ENCODE measurements at places on chromosomes 11 and 22. TPM values are rescaled to one million over a fixed set of nuclear protein-coding genes. Genes with fewer than 3 reads are reported as not detected.

GRCh38 chr11:46663277-46663940 lies 37.0 kb downstream of the ARHGAP1 start:
- no peak for DNase-seq

DNA sequence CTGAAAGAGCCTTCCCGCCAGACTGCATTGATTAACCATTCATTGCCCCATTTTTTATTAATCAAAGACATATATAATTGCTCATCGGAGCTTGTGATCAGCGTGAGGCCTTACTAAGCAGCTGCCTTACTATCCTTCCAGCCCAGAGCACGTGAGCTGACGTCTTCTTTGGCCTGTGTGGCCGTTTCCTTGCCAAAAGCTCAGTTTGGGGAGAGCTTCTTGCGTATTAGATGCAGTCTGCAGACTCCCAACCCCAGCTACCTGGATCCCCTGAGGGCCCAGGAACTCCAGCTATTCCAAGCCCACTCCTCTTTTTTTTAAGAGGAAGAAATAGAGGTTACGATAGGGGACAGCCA lies 784 bp upstream of the SLC43A3 start:
- no peak for DNase-seq

WNT11 gene
- total RNA-seq = 6.9 TPM

GRCh38 chr11:47400768-47401279 lies 7.6 kb upstream of the SLC39A13 start:
- no peak for DNase-seq

GRCh38 chr22:42805016-42805997 lies 51.8 kb downstream of the ARFGAP3 start:
- peak; percentile 84 for DNase-seq

DNA sequence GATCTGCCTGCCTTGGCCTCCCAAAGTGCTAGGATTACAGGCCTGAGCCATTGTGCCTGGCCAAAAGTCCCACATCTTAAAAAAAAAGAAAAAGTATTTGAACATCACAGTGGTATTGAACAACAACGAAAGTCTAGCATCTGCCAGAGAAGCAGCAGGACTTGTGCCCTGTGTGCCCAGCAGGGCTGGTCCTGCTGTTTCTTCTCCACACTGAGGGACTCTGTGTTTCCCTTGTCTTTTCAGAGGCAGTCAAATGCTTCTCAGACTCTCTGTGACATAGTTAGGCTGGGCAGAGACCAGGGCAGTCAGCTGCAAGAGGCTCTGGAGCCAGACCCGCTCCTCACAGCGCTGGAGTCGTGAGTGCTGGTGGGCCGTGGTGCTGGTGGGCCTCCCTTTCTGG lies 56.2 kb downstream of the SBF1 start:
- DNase-seq = no peak

TMPRSS6 gene
- total RNA-seq = not detected

EXPH5 gene
- total RNA-seq = 16.7 TPM

DNA sequence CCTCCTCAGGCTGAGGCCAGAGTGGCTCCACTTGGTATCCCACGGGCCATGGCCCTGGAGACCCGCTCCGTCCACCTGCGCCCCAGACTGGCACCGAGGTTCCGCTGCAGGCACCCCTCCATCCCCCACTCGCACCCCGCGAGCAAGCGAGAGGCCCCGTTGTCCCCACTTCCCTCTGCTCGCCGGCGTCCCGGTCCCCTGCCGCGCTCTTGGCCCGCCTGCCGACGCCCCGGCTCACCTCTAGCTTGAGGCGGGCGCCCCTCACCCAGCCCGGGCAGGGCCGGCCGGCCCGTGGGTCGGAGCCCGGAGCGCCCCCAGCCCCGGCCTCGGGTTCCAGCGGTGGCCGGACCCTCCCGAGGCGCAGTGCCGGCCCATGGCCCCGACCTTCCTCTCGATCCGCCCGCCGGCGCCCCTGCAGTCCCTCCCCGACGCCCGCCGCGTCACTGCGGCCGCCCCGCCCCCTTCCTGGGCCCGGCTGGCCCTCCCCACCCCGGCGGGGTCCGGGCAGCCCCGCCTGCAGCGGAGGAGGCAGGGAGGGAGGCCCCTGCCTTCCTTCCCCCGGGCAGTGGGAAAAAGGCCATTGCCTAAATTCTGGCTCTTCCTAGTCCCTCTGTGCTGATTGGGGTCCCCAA lies at the start of gene PITPNM1:
TSS of gene PITPNM1 (minus strand) at position 414 of the 632 bp plus-strand sequence. CDS start 1,183 bp downstream, outside the sequence.
- DNase-seq = no peak

DNA sequence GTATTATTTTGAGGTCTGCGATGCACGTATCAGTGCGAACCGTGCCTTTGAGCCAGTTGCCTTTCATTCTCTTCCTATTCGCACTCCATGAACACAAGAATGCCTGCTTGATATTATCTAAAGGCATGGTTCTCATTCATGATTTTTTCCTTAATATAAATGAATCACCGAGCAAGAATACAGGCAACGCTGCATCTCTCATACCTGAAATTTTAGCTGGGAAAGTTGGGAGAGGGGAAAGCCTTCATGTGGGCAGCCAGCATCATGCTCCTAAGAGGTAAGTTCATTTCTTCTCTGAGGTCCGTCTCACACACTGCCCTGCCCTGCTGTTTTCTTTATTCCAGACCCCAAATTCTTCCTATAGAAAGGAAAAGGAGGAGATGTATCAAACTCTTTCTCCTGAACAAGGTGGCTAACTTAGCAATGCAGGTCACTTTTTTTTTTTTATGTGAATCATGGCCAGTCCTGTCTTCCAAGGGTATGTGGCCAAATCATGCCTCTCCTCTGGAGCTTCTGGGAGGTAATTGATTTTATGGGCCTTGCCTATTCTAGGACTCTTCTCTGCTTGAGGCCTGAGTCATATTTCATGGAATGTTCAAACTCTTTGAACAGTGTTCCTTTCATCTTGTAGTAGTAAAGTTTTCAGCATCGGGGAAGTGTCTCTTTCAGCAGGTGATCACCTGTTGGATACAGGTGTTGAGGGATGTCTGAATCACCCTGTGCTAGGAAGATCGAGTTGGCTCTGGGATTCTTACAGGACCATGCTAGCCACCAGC lies 3.2 kb downstream of the GLB1L2 start:
- DNase-seq = peak; percentile 49

DNA sequence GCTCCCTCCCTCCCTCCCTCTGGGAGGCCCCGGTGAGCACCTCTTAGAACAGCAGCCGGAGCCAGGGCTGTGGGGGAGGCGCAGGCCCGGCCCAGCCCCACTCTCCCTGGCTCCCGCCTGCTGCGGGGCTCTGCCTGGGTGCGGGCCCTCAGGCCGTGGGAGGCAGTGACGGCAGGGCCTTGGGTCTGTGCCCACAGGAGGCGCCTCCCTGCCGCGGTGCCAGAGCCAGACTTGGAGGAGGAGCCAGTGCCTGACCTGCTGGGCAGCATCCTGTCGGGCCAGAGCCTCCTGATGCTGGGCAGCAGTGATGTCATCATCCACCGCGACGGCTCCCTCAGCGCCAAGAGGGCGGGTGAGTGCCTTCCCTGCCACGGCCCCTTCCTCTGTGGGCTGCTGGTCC lies 9.5 kb downstream of the IRF7 start:
- DNase-seq = no peak

MLC1 gene
- total RNA-seq = 29.2 TPM

UCP2 gene
- total RNA-seq = 51.3 TPM

DNA sequence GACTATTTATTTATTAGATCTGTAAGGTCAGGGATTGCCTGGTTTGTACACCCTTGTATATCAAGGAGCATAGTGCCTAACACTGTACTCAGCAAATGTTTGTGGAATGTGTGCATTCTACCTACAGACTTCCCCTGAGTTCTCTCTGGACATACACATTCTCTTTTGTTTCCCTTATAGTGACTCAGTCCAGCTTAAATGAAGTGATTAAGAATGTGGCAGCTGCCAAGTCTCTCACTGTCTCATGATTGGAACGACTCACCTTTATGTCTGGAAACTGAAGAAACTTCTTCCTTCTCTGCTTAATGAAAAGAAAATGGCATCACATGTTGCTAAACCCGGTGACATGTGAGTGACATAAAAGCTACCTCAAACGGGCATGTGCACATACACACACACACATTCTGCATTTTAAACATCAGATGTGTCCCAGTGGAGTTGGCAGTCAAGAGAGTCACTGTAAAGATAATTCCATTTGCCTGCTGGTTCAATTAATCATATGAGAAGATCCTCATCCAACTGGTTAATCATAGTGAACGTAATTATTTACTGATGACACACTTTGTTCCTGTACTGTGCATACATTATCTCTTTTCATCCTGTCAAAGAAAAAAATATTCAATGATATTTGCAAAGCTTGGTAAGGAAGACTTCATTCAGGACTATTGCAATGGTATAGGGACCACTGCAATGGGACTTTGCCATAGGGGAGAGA lies 42.8 kb downstream of the GLYAT start:
- no peak for DNase-seq

DNA sequence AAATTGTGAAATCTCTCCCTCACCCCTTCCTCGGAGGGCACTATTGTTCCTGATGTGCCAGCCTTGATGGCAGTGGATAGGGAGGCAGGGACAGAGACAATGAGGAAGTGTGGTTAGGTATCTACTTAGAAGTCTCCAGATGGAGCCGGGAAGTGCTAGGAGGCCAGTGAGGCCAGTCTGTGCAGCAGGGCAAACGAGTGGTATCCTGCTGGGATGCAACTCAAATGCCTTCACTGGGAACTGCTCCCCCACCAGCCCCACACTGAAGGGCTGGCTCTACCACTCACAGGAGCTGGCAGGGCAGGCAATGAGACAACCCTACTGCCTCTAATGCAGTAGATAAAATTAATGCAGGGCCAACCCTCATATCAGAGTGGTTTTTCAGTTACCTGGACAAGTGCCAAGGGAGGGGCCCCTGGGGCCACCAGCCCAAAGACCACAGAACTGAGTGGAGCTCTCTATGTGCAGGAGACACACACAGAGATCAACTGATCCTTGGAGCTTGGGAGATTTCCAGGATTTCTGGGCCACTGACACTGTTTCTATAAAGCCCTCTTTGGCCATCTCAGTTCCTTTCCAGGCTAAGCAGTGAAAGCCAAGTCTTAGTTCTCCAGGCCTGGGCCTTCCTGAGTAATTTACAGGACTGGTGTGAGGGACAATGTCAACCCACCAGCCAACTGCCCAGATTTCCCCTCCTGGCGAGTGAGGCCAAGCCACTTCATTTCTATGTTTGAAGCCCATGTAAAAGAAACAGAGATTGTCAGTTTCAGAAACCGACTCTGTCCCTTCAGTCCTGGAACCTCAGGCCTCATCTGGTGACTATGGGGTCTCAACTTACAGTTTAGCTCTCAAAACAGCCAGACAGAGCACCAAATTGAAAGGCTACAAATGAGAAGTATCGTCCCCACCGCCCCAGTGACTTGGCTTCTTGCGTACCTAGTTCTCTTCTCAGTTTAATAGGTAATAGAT lies 4.1 kb downstream of the MIF start:
- DNase-seq = no peak

TSSK2 gene
- not detected for total RNA-seq

GRCh38 chr11:36222831-36223635 lies 66.2 kb downstream of the COMMD9 start:
- no peak for DNase-seq

DNA sequence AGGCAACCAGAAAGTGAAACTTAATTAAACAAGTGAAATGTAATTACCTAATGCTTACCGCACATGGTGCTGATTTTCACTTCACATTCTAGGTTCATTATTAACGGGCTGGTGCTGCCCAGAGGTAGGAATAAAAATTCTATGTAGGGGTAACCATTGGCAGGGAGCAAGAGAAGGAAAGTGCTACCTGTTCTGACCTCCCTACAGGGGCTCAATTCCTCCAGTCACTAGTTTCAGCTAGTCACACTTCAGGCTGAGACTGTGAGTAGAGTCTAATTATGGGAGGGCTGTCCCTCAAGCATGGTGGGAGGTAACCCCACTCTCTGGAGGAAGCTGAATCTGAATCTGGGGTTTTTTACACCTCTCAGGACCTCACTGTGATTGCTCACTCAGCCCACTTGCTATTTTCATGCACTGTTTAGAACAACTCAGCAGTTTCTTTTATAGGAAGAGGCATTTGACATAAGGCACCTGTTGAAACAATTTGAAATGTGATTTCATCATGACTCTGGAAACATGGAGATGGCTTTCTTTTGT lies 75.4 kb downstream of the MAML2 start:
- no peak for DNase-seq

CHRM1 gene
- not detected for total RNA-seq

CYTH4 gene
- total RNA-seq = 16.2 TPM

GRCh38 chr11:70680781-70681281 lies 282.5 kb downstream of the CTTN start:
- no peak for DNase-seq

- no peak for DNase-seq
These were observed 64.2 kb downstream of the THAP12 start for GRCh38 chr11:76316726-76317125.

DNA sequence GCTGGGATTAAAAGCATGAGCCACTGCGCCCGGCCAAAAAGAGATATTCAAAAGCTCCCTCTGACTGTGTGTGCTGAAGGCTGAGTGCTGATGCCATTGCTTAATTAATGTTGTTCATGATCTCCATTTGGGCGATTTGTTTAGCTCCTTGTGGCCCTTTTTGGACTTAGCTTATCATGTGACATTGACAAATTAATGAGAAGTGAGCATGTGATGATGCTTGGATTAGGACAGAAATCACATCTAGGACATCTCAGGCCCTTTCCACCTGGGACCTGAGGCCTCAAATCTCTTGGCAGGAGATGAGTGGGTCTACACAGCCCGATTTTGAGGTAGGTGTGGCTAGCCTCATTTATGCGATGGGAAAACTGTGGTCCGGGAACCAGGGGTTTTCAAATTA lies 10.4 kb downstream of the EHF start:
- DNase-seq = no peak

DNA sequence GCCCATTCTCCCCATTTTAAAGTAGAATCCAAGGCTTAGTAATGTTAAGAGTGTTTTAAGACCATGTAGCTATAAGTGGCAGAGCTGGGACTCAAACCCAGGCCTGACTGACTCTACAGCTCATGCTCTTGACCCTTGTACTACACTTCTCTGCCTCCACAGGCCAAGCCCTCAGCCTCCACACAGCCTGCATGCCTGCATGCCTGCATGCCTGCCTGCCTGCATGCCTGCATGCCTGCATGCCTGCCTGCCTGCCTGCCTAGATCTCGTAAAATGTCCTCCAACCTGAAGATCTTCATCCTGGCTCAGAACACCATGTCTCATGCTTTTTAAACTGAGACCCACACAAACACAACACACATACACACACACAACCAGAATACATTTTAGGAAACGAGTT lies 18.6 kb downstream of the TBC1D10A start:
- DNase-seq = no peak

- no peak for DNase-seq
These were observed 8.2 kb upstream of the MAFF start for GRCh38 chr22:38193580-38193979.

GRCh38 chr11:36718451-36718850 lies 120.4 kb upstream of the RAG2 start:
- DNase-seq = no peak

- DNase-seq = no peak
These were observed 6.3 kb downstream of the LDHAL6A start for GRCh38 chr11:18461909-18462308.

Measured in vagina (tissue), 2 donors.